Dermis microvascular lymphatic vessel endothelial cell (primary cell): ENCODE measurements at places on chromosomes 5 and 9. TPM values are rescaled to one million over a fixed set of nuclear protein-coding genes. Genes with fewer than 3 reads are reported as not detected.
A peak's percentile ranks its signal among the peaks of the same experiment; 100 is the strongest.

GRCh38 chr9:109383356-109383755, 62.5 kb upstream of the EPB41L4B start:
- no peak for DNase-seq

GRCh38 chr5:167587772-167588437, 703.5 kb upstream of the WWC1 start:
- DNase-seq, result no peak

GRCh38 chr5:14614490-14614889, 32.9 kb downstream of the OTULINL start:
- DNase-seq, result no peak

Gene INVS
- 20.4 and 22.5 TPM in 2 replicates for total RNA-seq

GRCh38 chr9:88593537-88594185, 58.7 kb downstream of the NXNL2 start:
- DNase-seq, result peak; percentile 33

Gene ITK
- not detected in 2 replicates for total RNA-seq

Gene SLC36A3
- not detected in 2 replicates for total RNA-seq

DNA sequence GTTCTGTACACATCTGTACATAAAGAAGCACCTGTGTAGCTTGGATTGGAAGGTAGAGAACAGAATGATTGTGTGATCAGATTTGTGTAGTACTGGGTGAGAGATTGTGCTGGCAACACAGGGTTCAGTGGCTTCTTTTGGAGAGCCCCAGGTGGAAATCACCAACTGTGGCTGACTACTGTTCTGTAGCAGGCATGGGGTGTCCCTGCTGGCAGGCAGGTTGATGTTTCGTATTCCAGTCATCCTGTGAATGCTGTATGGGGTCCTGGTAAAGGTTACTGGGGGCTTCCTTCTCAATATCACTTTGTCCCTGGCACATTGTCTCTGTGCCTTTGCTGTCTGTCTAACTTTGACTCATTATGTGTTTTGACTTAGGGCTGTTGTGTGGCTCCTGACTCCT, 5.3 kb downstream of the ASPN start:
- DNase-seq, result no peak

- no peak for DNase-seq
Measured at GRCh38 chr5:107286447-107287098, 384.2 kb downstream of the EFNA5 start.

GRCh38 chr9:108217431-108218349, 638.1 kb downstream of the ACTL7B start:
- DNase-seq, result no peak

- DNase-seq, result peak; percentile 2
Measured at GRCh38 chr9:95727947-95728520, 147.5 kb upstream of the ERCC6L2 start.

GRCh38 chr9:135908093-135908753, 877 bp upstream of the CAMSAP1 start:
- DNase-seq, result no peak

DNA sequence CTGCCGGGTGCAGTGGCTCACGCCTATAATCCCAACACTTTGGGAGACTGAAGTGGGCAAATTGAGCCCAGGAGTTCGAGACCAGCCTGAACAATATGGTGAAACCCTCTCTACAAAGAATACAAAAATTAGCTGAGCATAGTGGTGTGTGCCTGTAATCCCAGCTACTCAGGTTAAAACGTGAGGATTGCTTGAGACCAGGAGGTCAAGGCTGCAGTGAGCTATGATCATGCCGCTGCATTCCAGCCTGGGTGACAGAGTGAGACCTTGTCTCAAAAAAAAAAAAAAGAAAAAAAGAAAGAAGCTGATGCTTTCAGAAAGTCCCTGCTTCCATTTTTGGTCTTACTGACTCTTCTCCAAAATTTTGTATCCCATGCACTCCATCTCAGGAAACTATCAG, 31.3 kb downstream of the SNAPC3 start:
- DNase-seq, result no peak

DNA sequence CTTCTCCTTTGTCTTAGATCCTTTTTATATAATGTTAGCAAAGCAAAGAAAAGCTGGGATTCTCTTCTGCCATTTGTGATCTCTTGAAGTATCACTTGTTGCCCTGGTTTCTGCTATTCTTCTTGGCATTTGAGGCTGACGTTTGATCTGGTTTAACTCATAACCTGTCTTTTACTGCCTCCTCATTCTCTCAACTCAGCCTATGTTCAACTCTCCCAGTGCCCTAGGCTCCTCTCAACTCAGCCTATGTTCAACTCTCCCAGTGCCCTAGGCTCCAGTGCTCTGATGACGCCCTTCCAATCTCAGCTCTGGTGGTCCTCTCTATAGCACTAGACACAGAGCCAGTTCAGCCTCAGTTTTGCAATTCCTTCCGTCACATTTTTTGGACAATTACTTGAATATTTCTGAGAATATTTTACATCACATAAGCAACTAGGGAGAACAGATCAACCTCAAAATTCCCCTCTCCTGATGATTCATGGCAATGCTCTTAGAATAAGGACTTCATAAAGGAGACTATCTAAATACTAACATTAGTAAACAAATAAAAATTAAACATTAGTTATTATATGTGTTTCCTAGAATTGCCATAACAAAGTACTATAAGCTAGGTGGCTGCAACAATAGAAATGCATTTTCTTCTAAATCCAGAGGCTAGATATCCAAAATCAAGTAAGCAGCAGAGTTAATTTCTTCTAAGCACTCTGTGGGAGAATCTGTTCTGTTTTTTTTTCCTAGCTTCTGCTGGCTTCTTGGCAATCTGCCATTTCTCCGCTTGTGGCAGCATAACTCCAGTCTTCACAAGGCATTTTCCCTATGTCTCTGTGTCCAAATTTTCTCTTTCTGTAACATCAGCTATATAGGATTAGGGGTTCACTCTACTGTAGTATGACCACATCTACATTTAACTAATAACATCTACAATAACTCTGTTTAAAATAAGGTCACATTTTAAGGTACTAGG, 662.1 kb upstream of the FTMT start:
- DNase-seq, result peak; percentile 28

Gene C5
- 1.5 and 1.6 TPM in 2 replicates for total RNA-seq

Gene PIK3R1
- 26.1 and 41.7 TPM in 2 replicates for total RNA-seq

Gene PCDHGA6
- total RNA-seq, result 1.2 and 2.4 TPM in 2 replicates

- DNase-seq, result no peak
Measured at GRCh38 chr5:180804129-180804618, 1.6 kb upstream of the MGAT1 start.

DNA sequence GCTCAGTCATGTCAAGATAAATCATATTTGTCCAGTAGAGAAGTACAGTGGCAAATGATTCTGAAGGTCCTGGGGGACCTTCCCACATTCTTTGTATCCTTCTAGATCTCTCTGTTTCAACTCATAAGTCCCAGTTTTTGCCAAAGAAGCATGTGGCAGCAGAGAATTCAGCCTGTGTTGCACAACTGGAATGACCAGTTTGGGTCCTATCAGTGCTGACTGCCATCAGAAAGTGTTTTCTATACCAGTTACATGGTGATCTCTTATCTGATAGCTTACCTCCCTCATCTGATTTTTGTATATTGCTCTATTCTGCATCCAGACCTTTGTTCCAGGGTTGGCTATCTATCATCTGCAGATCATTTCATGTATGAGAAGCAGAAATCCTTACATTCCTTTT, 21.7 kb downstream of the GM2A start:
- DNase-seq, result no peak

GRCh38 chr5:37735649-37736347, 104.0 kb downstream of the GDNF start:
- DNase-seq, result no peak

DNA sequence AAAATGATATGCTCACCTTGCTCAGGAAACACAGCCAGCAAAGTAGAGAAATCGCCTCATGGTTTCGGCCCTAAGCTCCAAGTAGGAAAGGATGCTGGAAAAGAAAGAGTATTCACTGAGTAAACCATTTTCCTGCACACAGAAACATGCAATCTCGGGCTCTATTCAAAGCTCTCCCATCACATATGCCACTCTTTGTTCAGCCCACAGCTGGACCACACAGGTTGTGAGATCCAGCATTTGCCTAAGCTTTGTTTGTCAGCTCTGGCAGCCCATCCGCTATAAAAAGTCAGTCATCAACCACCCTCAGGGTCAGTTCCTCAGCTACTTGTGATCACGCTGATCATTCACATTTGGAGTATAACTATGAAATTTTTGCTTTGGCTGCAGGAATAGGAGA, 96.5 kb upstream of the SMARCA2 start:
- no peak for DNase-seq

Gene PIP5KL1
- total RNA-seq, result 0.39 and 1.0 TPM in 2 replicates

Gene OR1Q1
- not detected in 2 replicates for total RNA-seq

Gene KIF4B
- total RNA-seq, result 0.26 and 0.63 TPM in 2 replicates
